Karpas-422 (cell line): ENCODE measurements at places on chromosomes 7 and 10.

- DNase-seq, result no peak
Observed at GRCh38 chr10:129892548-129893052, 71.5 kb downstream of the EBF3 start.

- no peak for DNase-seq
Observed at GRCh38 chr7:133789974-133790373, 337.2 kb upstream of the LRGUK start.

GRCh38 chr7:98286701-98287485 is 5.4 kb downstream of the BRI3 start:
- DNase-seq, result no peak

DNA sequence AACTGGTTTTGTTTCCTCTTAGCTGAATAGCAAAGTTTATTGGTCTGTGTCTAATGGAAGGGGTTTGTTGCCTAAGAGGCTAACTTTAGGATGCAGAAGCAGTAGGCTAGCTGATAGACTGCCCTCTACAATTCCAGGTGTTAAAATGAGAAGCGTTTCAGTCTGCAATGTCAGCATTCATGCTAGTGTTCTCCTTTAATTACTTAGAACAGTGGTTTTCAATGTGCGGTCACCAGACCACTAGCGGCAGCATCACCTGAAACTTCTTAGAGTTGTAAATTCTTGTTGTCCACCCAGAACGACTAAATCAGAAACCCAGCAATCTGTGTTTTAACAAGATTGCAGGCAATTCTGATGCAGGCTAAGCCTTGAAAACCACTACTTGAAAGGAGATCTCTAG is 392.9 kb downstream of the IPMK start:
- no peak for DNase-seq

GRCh38 chr10:70478191-70479164 is at the start of gene PALD1:
Gene PALD1 (plus strand): TSS chr10:70478767. CDS start chr10:70525952, 47,185 bp downstream.
- peak; percentile 92 for DNase-seq

DNA sequence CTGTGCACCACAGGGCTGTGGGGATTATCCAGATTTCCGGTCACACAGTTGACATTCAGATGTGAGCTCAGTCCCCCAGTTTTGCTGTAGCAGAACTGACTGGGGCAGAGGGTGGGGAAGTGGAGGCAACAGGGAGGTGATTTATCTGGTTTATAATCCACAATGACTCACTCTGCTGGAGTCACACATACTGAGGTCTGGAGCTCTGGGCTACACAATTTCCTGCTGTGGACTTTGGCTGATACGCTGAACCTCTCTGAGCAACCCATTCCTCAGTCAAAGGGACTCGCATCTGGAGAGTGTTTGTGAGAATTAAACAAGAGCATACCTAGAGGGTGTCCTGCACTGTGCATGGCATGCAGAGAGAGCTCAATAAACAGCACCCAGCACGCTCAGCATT is 64.8 kb upstream of the PLPP4 start:
- no peak for DNase-seq

GRCh38 chr10:3748484-3748883 is 36.5 kb downstream of the KLF6 start:
- no peak for DNase-seq

DNA sequence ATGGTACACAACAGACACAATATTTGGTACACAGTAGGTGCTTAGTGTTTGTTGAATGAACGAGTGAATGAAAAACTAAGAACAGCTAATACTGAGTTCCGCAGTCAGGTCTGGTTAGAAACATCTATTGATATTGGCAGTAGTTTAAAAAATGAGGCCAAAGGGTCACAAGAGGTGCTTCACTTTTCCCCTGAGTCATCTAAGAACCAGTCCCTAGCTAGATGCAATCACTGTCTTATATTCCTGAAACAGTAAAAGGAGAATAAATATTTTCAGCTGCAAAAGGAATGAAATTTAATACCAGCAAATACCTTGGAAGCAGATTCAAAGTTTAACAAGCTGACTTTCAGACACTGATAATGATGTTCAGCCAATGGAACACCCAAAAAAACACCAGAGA is 54.5 kb downstream of the SCRN1 start:
- no peak for DNase-seq

DNA sequence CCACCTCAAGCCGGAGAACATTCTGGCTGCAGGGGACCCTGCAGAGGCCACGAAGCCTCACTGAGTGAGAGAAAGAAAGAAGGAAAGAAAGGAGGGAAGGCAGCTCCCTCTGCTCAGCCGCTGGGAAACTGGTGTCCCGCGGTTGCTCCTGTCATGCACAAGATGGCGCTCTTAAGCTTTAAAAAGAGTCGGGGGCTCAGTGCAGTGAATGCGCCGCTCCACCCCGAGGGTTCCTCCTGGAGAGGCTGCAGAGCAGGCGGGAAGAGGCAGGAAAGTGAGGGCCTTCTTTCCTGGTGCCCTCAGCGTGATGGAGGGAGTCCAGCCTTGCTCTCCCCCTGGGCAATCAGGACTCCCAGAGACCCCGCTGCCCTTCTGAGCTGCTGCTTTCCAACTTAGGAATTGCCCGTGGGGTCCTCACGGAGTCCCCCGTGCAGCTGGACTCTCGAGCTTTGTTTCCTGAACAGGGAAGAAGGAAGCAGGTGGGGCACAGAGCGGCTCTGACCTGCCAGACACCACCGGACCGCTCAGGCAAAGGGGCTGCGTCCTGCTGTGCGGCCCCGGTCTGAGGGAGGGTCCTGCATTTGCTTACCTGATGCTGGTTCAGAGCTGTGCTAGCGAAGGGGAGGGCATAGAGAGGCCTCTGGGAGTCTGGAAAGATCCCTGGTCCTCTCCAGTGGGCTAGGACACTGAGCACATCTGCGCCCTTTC is 141.9 kb upstream of the MKI67 start:
- peak; percentile 80 for DNase-seq

DNA sequence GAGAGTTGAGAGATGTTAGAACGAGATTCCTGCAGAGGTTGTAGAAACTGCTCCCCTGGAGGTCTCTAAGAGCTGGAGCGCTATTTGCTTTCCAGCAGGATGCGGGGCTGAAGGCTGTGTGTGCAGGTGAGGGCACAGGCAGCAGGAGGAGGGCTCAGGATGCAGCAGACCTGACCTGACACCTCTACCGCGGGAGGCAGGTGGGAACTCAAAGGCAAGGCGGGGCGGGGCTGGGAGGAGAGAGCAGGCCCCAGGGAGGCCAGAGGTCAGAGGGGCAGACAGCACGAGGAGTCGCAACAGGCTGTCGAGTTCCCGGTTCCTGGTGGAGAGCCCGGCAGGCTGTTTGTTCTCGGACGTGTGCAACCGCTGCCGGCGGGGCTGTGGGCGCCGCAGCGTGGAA is 7.9 kb upstream of the CRTAC1 start:
- DNase-seq, result no peak

DNA sequence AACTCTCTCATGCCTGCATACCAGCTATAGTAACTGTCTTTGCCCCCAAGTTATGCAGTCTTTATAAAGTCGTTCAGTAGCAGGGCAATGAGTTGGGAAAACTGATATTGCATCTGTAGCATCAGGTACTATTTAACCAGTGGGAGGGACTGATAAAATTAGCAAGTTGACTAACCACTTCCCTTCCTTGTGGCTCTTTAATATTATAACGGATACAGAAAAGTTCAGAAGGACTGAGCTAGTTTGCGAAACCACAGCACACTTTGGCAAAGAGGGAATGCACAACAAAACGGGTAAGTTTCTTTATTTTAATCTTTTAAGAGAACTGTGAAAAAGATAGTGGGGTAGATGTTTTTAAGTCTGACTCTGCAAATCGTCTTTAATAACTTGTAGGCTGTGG is 205.3 kb upstream of the HDAC9 start:
- DNase-seq, result no peak

- DNase-seq, result no peak
Observed at GRCh38 chr10:131846240-131847101, 54.3 kb upstream of the PPP2R2D start.

- no peak for DNase-seq
Observed at GRCh38 chr10:119940487-119940886, 48.0 kb downstream of the SEC23IP start.

GRCh38 chr10:132496360-132497062 is 41.1 kb upstream of the INPP5A start:
- DNase-seq, result no peak

GRCh38 chr7:108596560-108596959 is 26.9 kb downstream of the DNAJB9 start:
- no peak for DNase-seq

DNA sequence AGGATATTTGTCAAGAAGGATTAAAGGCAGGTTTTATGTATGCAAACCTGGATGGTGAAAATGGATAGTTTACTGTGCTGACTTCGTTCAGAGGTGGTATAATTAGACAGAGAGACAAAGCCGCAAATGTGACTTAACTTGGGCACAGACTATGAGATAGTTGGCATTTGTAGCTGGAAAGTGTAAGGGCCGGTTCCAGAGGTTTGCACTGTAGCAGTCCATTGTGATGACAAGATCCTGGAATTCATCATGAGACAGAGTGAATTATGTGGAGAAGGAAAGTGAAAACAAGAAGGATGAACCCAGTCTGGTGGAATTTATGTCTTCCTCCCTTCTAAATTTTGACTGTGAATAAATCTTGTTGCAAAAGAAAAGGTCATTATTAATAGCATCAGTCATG is 139.0 kb downstream of the CNTNAP2 start:
- DNase-seq, result no peak

- DNase-seq, result no peak
Observed at GRCh38 chr7:158527495-158527894, 60.1 kb downstream of the PTPRN2 start.

DNA sequence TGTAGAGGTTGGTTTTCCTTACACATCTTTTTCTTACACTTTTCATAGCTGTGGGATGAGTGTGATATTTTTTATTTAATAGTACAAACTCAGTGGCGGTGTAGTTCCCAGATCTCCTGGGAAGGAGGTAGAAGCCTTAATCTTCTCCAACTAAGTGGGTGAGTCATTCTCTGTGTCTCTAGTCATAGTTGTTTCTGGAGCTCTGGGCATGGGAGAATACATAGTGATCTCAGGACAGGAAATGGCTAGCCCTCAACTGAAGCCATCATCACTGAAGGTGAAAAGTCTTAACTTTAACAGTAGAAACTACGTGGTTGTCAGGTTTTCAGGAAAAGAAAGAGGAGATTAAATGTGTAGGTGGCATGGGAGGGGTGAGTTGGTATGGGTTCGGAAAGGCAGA is 319.4 kb upstream of the FZD8 start:
- no peak for DNase-seq

- DNase-seq, result no peak
Observed at GRCh38 chr10:79188154-79188965, 119.6 kb downstream of the ZMIZ1 start.

GRCh38 chr7:50363327-50364060 is 59.0 kb downstream of the IKZF1 start:
- no peak for DNase-seq

- no peak for DNase-seq
Observed at GRCh38 chr7:92647011-92647625, 56.9 kb upstream of the FAM133B start.

DNA sequence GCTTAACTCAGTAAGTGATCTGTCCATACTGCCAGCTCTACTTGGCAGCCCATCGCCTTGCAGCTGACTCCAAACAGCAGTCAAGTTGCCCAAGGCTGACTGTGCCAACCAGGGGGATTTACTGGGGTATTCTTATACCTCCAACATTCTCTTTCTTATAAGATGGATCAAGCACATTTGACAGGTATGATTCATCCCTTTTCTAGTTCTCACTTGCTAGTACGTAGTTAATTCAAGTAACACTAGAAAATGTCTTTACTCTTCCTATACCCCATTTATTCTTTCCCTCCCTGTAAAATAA is 77.0 kb downstream of the SLC25A13 start:
- no peak for DNase-seq

- no peak for DNase-seq
Observed at GRCh38 chr10:74898201-74898976, 72.0 kb downstream of the KAT6B start.

- DNase-seq, result no peak
Observed at GRCh38 chr7:35375516-35375915, 121.6 kb upstream of the TBX20 start.

- no peak for DNase-seq
Observed at GRCh38 chr7:50531928-50532327, 33.3 kb downstream of the DDC start.

DNA sequence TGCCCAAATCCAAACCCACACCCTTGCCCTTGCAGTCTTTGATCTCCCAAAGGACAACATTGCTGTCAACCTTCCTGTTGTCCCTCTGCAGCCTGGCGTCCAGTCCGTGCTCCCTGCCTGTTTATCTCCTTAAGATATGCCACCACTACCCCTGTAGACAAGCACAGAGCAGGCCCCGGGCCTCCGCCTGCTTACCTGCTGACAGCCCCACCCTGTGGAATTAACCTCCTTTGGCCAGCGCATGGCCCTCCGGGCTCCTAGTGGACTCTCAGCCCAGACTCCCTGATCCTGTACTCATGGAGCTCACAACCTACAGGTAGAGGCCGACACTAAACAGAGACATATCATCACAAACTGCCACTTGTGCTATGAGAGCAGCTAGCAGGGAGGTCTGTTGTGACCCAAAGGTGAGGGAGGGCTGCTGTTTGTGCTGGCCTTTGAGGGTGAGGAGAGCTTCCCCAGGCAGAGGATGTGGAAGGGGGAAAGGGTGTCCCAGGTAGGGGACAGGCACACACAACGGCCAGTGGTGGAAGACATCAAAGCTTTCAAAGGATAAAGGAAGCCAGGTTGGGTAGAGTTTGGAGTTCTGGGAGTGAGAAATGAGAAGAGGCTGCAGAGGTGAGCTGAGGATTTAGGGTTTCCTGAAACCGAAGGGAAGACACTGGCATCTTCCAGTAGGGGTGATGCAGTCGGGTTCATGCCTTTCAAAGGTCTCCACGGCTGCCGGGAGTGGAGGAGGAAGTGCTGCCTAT is 174.5 kb upstream of the ZMIZ1 start:
- DNase-seq, result no peak

- no peak for DNase-seq
Observed at GRCh38 chr10:52814506-52814905, 41.9 kb upstream of the MBL2 start.

DNA sequence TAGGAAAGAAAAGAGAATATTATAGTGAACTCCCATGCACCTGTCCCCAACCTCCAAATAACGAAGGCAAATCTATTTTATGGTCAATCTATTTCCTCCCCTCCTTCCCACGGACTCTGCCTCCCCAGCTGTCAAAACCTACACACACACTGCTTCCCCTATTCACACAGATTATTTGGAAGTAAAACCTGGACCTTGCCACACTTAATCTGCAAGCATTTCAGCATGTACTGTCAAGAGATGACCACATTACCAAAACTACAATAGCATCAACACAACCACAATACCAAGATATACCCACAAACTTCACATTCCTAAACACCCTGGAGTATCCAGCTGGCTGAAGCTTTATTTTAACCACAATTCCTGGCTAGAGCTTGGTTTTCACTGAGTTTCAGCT is 27.8 kb upstream of the KCNK18 start:
- no peak for DNase-seq

- DNase-seq, result no peak
Observed at GRCh38 chr7:106604303-106604924, 56.5 kb downstream of the CCDC71L start.
